ENCODE measurements at places on chromosomes 6 and 20.

- no peak for DNase-seq
Observed at GRCh38 chr20:64233725-64234124, 21.8 kb upstream of the PCMTD2 start.

GRCh38 chr6:22432060-22432459 lies 135.2 kb upstream of the PRL start:
- no peak for DNase-seq

DNA sequence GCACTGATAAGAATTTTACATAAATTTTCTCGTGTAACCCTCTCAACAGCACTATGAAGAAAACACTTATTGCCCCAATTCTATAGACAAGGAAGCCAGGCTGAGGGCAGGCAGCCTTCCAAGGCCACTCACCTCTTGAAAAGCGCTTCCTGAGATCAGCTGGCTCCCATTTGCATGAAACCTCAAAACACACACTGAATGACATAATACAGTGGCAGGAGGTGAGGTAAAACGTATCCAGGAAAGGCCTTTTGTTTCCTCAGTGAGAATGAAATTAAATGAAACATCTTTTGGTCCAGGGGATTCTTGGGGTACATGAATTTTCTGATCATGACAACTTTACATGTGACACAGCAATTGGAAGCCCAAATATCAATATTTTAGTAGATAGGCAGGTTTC lies 112.5 kb downstream of the WDR27 start:
- DNase-seq: no peak

DNA sequence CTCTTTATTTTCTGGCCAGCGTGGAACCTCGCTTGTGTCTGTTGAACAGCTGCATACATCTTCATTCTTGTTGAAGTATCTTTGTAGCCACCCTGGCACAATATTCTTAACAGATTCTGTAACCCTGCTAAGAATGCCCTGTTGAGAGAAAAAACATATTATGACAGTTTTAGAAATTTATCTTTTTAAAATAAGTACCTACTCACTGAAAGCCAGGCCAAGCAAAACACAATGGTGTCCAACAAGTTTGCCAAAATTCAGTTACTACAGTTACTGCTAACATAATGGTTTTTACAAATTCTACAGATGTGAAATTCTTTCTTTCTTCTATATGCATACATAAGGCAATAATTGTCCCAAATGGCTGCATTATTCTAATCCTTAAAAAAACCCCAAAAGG lies 18.2 kb downstream of the NUP153 start:
- DNase-seq: no peak

- peak; percentile 95 for DNase-seq
Observed at GRCh38 chr6:35081426-35081851, 59.7 kb downstream of the TCP11 start.

DNA sequence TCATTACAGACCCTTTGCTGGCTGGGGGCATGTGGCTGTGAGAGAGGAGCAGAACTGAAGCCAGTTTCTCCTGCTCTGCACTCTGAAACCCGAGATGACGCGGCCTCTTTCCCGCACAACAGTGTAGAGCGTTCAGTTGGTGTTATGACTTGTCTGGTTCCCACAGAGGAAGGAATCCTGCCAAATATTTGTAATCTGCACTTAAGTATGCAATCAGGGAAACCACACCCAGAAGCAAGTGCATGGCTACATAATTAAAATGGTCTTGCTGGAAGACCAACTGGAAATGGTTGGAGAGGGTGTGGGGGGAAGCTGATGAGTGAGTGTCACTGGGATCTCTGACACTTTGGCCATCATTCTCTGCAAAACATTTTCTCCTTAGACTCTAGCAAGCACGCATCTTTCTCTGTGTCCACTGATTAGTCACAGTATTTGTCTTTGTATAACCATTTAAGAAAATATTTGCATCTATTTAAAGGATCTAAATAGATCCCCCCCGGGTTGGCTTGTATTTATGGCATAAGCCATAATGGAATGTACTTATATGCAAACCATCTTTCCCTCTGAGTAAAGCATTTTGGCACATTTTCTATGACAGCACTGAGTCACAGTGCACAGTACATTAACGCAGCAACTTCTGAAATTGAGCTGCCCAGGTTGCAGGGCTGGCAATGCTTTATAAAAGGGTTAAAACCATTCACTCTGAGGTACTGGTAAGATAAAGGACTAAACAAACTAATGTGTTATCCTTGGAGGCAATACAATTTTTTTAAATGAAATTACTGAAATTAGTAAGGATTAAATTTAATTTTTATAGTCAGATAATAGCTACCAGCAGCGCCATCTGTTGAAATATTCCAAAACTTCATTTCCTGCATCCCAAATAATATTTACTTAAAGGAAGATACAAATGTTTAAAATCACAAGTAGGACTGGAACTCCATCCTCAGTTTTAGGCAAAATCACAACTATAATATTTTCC lies 76.7 kb downstream of the FOXC1 start:
- DNase-seq: peak; percentile 29

GRCh38 chr6:159650314-159650713 lies 42.7 kb downstream of the SOD2 start:
- no peak for DNase-seq

- DNase-seq: peak; percentile 27
Observed at GRCh38 chr6:80174900-80175572, 68.6 kb downstream of the BCKDHB start.

DNA sequence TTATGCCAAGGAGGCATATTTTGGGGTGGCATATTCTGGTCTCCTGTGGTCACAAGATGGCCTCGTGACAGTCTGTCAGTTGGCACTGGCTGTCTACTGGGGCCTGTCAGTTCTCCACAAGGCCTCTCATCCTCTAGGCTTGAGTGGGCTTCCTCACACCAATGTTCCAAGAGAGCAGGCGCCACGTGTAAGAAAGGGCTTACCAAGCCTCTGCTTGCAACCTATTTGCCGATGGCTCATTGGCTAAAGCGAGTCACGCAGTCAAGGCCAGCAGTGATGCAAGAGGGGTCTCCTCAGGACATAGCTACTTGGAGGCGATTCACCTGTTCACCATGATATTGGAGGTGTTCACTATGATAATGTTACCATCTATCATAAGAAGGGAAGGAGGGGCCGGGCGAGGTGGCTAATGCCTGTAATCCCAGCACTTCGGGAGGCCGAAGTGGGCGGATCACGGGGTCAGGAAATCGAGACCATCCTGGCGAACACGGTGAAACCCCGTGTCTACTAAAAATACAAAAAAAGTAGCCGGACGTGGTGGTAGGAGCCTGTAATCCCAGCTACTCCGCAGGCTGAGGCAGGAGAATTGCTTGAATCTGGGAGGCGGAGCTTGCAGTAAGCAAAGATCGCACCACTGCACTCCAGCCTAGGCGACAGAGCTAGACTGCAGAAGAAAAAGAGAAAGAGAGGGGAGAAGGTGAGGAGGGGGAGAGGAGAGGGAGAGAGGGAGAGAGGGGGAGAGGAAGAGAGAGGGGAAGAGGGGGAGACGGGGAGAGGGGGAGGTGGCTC lies 35.3 kb downstream of the C6orf52 start:
- DNase-seq: no peak
